Umbilical cord (tissue), 2 donors: ENCODE measurements at places on chromosomes 16 and 17. TPM values are rescaled to one million over a fixed set of nuclear protein-coding genes. Genes with fewer than 3 reads are reported as not detected.

DECR2 gene
- 0.48 TPM for total RNA-seq

STH gene
- total RNA-seq: not detected

FBF1 gene
- 6.7 TPM for total RNA-seq

CPD gene
- 121 TPM for total RNA-seq

BCAR1 gene
- 30.1 TPM for total RNA-seq

NARF gene
- 39.7 TPM for total RNA-seq

KRT27 gene
- not detected for total RNA-seq

TP53TG3C gene
- total RNA-seq: not detected

SSTR5 gene
- not detected for total RNA-seq

NEUROD2 gene
- total RNA-seq: 1.4 TPM

GRCh38 chr17:5044630-5045029 lies 9.4 kb upstream of the SLC52A1 start:
- DNase-seq: no peak

DNA sequence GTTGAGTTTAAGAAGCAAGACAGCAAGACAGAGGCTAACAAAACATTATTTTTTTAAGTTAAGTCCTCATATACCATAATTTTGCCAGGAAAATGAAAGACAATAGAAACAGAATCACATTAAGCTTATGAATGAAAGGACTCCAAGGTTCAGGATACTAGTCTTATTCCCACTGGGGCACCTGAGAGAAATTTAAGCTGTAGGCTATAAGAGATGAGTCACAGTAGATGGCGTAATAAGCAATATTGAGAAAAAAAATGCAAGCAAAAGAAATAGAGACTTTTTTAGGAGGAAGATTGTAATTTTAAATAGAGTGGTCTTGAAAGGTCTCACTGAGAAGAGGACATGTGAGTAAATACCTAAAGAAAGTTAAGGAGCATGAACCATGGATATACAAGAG lies 57.1 kb upstream of the KIF2B start:
- no peak for DNase-seq

DNA sequence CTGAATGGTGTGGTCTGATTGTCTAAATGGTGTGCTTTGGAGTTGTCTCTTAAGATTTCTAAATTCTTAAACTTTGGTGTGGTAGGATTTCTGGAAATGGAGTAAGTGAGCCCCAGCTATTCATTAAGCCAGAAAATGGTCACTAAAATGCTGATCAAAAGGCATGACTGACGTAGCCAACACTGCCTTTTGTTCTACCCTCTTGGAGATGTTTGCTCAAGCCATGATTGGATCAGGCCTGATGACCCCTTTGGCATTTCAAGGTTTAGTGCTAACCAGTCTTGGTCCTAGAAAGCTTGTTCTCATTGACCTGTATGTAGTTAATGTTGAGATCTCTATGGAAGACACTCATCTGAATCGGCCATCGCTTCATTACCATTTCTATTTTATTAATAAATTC lies 68.0 kb downstream of the KNOP1 start:
- no peak for DNase-seq

- DNase-seq: no peak
These were observed 6.8 kb downstream of the PPP4C start for GRCh38 chr16:30082545-30083090.

DNA sequence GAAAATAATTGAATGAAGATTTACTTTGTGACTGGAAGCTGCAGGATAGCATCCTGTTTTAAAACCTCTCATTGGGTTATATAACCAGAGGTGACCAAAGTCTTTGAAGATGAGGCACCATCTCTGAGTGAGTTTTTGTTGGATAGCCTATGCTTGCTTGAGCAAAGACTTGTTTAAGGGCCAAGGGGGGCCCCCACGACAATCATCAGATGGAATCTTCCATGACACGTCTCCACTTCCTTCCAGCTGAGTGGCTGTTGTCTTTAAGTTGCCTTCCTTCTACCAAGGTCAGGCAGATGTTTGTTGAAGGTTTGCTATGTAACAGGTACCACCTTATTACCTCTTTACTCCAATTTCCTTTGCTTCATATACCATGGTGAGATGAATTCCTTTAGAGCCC lies 188.8 kb downstream of the PRKCA start:
- no peak for DNase-seq

- DNase-seq: no peak
These were observed 80.0 kb upstream of the CDH5 start for GRCh38 chr16:66286527-66286926.

DNA sequence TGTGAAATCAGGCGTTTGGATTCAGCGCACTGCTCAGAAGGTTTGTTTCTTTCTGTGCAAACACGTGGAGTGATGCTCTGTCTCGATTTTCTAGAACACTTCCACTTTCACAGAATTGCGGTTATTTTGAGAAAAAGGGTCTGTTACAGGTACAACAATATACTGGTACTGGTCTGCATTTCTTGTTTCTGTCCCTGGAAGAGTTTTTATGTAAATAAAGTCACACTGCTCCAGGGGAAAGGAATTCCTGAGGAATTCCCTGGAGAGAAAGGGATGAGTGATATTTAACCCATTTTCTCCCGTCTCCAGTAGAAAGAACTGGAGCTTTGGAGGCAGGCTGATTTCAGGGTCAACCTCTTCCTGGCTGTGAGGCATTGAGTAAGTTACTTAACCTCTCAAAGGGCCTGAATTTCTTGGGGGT lies 16.2 kb upstream of the RMI2 start:
- no peak for DNase-seq

- no peak for DNase-seq
These were observed 464 bp upstream of the MRM1 start for GRCh38 chr17:36600936-36601302.

GRCh38 chr17:42596386-42596785 lies 12.8 kb downstream of the RETREG3 start:
- DNase-seq: no peak

DNA sequence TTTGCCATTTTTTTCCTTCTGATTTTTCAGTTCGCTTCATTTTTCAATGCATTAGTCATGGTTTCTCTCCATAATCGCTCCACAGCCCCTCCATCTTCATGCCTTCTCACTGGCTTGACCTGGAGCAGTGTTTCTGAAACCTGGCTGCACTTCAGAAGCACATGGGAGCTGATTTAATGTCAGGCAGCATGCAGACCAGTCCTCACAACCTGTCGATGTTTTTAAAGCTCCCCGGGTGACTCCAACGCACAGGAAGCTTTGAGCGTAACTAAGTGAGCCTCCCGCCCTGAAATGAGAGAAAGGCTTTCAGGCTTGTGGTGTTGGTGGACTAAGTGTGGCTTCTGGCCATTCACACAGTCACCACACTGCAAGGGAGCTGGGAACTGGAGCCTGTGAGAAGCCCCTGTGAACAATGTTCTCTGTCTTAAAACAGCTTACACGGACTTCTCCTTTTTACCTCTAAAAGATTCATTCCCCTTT lies 16.8 kb upstream of the DRG2 start:
- peak; percentile 26 for DNase-seq

DNA sequence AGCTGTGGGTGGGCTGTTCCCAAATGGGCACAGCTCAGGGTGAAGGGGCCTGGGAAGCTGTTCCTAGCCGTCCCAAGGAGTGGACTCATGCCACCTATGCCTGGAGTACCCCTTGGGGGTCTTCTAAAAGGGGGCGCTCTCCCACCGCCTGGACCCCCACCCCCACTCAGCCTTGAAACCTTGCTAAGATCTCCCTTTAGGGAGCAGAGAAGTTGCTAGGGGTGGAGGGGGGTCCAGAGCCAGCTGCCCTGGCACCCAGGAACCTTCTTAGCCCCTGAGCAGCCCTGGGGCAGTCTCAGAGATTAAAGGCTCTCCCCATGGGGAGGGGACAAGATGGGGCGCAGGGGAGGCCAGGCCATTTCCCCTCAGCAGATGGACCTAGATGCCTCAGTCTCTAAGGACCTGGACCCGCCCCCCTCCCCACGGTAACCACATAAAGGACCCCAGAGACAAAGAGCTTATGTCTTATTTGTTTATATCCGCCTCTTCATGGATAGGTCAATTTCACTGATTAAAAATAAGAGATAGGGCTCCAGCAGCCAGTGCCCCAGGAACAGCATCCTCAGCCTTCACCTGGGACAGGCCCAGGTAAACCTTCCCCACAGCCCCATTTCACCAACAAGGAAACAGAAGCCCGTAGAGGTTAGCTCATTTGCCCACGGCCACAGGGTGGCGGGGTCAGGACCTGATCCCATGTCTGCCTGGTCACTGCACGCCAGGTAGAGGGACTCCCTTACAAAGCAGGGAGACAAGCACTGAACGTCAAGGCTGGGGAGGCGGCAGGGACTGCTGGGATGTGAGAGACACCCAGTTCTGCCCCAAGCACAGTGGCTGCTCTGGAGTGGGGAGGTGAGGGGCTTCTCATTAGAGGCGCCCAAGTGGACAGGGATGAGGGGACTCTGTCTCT lies 3.4 kb downstream of the MTSS2 start:
- no peak for DNase-seq

- no peak for DNase-seq
These were observed 10.1 kb downstream of the MPO start for GRCh38 chr17:58270476-58271215.

DNA sequence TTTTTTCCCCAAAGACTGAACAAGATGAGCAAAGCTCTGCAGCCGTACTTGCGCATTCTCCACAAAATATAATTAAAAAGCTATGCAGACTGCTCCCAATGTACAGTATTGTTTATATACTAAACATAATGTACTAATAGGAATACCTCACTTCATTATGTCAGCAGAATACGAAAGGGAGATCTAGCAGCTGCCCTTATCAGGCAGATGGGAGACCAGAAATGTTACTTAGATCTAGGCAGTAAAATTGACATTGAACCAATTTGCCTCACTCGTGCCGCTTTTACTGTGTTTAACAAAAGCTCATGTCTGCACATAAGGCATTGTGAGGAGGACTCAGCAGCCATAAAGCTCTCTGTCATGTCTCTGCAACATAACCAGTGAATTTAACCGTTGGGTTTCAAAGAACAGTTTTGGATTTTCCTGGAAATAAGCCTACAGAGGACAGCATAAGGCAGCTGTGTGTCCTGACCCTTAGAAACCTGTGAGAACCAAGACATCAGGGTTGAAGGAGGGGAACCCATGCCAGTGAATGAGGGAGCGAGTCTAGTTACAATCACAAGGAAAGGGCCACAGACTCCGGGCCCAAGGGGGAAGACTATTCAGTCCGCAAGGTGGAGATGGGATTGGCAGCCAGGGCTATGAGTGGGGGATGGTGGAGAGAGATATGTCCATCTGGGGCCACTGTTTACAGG lies 71.4 kb downstream of the GNAO1 start:
- no peak for DNase-seq

GRCh38 chr17:62627219-62627903 lies at the start of gene MRC2:
Gene MRC2 (plus strand): TSS chr17:62627670. CDS start chr17:62627803, 133 bp downstream.
- DNase-seq: peak; percentile 92

- no peak for DNase-seq
These were observed 93.6 kb upstream of the DYNLRB2 start for GRCh38 chr16:80447241-80447640.

GRCh38 chr16:5665834-5666233 lies 568.2 kb upstream of the EEF2KMT start:
- DNase-seq: no peak

DNA sequence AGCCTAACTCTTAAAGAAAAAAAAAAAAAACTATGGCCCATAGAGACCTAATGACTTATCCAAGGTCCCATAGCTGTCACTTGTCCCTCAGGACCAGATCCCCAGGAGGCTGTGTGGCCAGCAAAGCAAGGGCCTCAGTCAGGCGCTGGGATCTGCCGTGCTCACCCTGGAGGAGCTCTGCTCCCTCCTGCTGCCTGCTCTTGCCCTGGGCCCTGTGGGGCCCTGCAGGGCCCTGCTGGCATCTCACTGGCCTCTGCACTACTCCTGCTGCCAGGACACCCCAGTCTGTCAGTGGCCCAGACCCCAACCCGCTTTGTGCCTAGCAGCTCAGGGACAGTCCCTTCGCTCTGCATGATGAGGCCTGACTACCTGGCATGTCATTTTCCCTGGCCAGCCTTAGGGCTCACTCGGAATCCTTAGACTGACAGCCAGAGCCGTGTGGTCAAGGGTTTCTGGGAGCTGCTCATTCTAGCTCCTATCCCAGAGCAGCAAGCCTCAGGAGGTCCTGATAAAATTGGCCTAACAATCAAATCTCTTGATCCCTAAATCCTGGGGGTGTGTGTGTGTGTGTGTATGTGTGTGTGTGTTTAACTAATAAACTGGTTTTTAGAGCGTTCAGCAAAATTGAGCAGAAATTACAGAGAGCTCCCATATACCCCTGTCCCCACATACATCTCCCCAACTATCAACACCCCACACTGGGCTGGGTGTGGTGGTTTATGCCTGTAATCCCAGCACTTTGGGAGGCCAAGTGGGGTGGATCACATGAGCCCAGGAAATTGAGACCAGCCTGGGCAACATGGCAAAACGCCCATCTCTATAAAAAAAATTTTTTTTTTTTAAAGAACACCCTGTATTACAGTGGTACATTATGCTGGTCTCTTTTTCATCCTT lies 21.7 kb downstream of the KATNIP start:
- peak; percentile 60 for DNase-seq

DNA sequence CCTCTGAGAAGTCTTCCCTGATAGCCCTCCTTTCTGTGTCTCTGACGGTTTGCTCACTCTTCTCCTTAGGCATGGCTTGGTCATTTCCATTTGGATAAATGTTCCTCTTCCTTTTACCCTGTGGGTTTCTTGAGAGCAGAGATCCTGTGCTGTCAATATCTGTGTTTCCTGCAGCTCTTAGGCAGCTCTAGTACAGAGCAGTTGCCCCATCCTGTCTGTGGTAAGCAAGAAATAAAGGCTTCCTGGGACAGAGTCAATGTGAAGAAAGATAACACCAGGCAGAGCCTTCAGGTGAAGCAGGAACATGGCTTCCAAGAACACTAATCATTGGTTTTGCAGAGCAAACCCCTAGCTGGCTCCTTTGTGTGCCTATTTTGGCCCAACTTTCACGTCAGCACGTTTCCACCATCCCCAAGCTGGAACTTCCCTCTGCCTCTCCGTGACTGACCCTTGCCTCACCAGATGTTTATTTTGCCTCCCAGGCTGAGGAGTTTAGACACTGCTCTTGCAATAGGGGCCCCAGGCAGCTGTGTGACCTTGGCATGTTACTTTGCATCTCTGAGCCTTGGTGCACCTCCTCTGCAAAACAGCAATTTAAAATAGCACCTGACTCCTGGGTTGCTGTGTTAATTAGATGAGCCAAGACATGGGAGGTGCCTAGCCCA lies 49.6 kb upstream of the SIAH1 start:
- DNase-seq: peak; percentile 10

GRCh38 chr17:34633760-34634159 lies 54.4 kb downstream of the TMEM132E start:
- no peak for DNase-seq

DNA sequence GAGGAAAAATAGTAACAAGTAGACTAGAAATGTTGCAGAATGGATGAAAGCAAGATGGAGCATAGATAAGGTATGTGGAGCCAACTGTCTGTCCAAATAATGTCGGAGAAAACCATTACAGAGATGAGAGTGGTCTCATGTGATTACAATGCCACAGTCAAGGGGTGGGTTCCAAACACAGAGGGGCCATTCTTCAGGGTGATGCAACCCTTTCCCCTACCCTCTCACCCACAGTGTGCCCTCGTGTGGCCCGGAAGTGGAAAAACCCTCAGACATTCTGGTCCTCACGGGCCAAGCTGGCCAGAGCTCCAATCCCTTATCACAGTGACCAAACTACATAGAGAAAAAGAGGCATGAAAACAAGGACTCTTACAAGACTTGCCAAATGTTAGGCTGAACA lies 17.7 kb upstream of the HS3ST3A1 start:
- no peak for DNase-seq
